ENCODE measurements at places on chromosomes 6 and 20.
A peak's percentile ranks its signal among the peaks of the same experiment; 100 is the strongest.

- no peak for DNase-seq
These were observed 261.4 kb upstream of the TFAP2D start for GRCh38 chr6:50451826-50452400.

DNA sequence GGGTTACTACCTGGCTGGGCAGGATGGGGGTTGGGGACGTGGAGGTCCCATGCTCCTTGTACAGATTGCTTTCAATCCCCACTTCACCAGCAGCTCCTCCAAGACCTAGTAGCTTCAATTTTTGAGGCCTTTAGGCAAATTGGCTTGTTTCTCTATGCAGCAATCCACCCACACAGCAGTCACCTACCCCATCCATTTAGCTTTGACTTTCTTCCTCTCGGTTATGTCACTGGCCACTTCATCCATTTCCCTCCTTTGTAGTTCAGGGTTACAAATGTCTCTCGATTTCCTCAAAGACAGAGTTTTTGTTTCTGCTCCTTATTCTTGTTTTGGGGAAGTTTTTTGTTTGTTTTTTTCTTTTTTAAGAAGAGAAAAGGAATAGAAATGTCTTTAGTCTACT lies 33.4 kb upstream of the RSPO4 start:
- DNase-seq: no peak

GRCh38 chr6:2794171-2794730 lies 29.1 kb downstream of the WRNIP1 start:
- no peak for DNase-seq

- DNase-seq: no peak
These were observed 7.1 kb downstream of the L3MBTL1 start for GRCh38 chr20:43514648-43514999.

DNA sequence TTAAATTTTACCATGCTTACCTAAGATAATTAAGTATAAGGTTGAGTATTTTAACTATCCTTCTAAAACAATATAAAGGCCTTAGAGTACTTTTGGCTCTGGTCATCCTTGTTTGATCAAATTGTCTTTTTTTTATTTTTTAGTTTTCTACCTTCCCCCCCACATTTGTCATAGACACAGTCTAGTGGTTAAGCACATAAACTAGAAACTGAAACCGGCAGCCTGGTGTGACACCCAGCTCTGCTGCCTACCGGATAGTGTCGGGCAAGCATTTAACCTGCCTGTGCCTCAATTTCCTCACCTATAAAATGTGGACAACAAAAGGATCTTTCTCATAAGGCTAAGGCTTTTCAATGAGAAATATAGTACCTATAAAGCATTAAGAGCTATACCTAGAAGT lies 21.6 kb upstream of the TULP4 start:
- no peak for DNase-seq

DNA sequence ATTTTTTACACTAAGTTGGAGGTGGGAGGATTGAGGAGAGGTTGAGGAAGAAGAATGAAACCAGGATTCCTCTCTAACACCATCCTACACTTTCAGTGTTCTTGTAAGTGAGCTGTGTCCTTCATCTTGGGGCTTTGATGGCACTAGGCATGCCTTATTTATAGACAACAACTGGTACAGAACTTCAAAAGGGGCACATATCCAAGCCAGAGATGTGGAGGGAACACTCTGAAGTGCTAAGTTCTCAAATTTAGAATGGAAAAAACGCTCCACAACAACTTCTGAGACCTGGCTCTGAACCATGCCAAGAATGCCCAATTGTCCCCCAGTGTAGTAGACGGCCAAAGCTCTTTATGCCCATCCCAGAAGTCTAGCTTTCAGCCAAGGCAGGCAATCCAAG lies 16.2 kb upstream of the PKHD1 start:
- DNase-seq: no peak

DNA sequence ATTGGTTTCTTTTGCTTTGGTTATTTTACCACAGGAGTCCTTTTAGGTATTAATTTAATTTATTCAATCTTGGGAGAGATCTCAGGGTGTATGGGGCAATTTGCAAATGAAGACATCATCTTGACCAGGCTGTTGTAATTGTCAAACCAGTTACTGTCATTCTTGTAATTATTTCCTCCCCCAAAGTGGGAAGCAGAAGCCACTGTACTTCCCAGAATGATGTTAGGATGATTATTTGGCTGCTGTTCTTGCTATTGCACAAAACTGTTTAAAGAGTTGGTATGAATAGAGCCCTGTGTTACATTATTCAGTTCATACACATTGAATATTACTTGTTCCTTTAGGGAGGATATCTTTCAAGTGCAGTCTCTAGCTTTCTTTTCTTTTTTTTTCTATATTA lies 1.7 kb downstream of the TAAR6 start:
- no peak for DNase-seq

DNA sequence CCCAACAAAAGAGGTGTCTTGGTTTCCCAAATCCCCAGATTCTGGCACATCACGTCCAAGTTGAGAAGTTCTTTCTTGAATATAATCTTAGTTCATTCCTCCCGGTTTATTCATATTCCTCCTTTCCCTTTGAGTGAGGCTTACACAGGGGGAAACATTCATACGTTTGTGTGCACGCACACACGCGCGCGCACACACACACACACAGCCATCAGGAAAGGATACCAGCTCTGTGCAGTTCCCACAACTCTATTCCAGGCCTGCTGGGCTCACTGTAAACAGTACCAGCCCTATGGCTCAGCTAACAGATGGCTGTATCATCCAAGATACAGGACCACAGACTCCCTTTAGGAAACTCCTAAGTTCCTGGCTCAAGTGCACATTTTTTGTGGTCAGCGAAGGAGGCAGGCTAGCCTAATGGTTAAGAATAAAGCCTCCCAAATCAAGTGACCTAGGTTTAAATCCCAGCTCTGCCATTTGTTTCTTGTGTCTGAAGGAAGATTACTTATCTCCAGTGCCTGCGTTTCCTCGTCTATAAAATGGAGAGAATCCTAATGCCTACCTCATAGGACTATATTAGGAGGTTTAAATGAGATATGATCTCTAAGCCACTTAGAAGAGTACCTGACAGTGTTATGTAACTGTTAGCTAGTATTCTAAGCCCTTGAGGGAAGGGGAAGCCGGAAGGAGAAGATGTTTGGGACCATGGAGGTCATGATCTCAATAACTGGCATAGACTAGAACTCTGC lies 3.7 kb upstream of the TAF8 start:
- no peak for DNase-seq

- no peak for DNase-seq
These were observed 19.3 kb downstream of the AK9 start for GRCh38 chr6:109671733-109672132.

- DNase-seq: no peak
These were observed 22.4 kb upstream of the CST1 start for GRCh38 chr20:23773127-23773526.

DNA sequence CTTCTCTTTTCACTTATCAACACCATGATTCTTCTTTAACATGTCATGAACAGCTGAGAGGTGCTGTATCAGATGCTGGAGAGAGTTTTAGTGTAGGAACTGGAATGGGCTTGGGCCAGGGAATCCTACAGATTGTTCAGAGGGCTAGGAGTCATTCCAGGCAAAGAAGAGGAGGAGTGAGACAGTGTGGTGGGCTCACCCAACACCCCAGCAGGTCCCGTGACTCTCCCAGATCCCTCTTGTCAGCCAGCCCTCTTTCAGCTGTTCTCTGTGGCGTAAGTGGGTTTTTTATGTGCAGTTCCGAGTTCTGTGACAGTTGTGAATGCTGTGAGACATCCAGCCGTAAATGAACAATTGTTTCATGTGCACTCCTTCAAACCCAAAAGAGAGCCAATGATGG lies 31.4 kb upstream of the CEP162 start:
- no peak for DNase-seq

- no peak for DNase-seq
These were observed 34.9 kb downstream of the RNF24 start for GRCh38 chr20:3980260-3981131.

GRCh38 chr20:15100506-15101160 lies 763.2 kb upstream of the FLRT3 start:
- no peak for DNase-seq

DNA sequence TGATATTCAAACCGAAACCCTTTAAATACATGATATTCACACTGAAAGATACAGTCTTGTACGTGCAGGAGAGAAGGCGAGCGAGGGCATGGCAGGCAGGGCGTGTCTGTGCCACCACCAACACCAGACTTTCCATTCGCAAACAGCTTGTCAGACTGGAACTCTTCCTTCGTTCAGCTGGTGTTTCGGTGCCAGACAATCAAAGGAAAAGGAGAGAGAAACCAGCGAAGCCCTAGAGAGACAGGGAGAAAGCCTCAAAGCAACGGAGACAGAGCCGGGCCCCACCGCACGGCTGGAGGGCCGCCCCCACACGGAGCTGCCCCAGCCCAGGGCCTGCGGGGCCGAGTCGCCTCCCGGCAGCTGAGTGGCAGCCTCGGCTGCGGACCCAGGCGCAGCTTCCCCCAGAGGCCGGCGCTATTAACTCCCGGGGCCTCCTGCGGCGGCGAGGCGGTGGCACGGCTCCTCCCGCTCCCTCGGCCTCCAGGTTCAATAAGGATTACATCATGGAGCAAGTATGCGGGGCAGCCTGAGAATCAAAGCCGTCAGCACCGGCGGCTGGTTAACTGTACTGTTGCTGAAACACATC lies 32.1 kb upstream of the NR2E1 start:
- DNase-seq: peak; percentile 94

- no peak for DNase-seq
These were observed 549.4 kb downstream of the UTRN start for GRCh38 chr6:144834426-144835038.

- DNase-seq: no peak
These were observed 128.5 kb upstream of the ENPP5 start for GRCh38 chr6:46299253-46299652.

- no peak for DNase-seq
These were observed 11.2 kb downstream of the OGFRL1 start for GRCh38 chr6:71299541-71300470.

DNA sequence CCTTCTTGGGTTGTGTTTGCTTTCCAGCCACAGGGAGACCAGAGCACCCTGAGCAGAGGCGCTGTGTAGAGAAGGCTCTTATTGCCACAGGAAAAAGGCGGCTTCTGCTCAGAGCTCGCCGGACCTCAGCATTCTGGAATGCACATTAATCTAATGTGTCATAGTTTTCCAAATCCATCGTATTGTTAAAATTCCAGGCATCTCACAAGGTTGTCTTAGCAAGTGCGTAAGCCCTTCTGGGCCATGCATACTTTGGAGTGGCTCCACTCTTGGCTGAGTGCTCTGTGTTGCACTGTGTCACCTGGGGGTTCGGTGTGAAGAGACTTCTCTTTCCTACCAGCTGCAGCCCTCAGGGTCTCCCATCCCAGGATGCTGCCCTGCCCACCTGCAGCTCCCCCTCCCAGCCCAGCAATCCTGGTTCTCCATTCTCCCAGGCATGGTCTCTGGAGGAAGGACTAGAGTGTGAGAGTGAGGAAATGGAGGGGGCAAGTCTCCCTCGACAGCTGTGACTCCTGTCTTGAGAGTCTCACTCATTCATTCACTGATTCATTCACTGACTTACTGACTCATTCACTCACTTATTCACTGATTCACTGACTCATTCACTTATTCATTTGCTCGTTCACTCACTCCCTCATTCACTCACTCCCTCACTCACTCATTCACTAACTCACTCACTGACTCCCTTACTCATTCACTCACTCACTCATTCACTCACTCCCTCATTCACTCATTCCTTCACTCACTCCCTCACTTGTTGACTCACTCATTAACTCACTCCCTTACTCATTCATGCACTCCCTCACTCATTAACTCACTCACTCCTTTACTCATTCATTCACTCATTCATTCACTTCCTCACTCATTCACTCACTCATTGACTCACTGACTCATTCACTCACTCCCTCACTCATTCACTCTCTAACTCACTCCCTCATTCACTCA lies 83.7 kb upstream of the MPC1 start:
- DNase-seq: no peak

GRCh38 chr6:126444659-126445273 lies 104.9 kb downstream of the CENPW start:
- no peak for DNase-seq

DNA sequence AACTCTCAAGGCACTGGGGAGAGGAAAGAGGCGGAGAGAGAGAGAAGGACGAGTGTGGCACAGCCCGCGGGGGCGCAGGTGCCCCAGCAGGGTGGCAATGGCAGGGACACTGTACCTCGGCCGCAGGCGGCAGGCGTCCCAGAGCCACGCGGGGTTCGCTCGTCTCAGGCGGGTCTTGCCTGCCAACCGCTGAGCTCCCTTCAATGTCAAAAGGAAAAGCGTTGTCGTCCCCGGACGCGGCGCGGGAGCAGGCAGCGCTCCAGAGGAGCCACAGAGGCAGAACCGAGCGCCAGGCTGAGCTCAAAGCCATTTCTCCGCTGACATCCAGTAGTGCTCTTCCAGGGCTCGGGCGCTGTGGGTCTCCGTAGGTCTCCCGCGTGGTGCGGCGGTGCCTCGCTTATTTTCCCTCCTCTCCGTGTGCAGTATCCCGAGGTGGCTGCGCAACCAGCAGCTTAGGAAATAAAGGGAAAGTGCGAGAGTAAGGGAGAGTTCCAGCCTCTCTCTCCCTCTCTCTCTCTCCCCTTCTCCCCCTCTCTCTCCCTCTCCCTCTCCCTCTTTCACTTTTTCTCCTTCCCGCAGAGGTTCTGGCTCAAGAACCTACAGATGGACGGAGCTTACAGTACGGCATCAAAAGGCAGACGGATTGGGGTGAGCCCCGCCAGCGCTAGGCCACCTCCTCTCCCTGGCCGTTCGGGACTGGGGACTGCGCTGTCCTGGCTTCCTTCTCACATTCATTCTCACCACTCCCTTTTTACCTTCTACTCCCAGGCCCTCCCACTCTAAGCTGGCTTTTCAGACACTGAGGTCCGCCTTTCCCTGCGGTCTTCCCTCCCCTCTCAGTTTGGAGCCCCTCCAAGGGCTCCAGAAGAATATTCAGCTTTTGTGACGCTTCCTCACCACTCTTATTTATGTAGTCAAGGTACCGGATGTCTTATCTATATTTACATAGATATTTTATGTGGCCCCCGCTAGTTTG lies at the start of gene LAMA4:
TSS of gene LAMA4 (minus strand) at position 727 of the 976 bp plus-strand sequence. CDS start at position 310, 417 bp downstream.
- DNase-seq: peak; percentile 65

GRCh38 chr6:31622684-31623091 lies 2.2 kb downstream of the PRRC2A start:
- DNase-seq: no peak

DNA sequence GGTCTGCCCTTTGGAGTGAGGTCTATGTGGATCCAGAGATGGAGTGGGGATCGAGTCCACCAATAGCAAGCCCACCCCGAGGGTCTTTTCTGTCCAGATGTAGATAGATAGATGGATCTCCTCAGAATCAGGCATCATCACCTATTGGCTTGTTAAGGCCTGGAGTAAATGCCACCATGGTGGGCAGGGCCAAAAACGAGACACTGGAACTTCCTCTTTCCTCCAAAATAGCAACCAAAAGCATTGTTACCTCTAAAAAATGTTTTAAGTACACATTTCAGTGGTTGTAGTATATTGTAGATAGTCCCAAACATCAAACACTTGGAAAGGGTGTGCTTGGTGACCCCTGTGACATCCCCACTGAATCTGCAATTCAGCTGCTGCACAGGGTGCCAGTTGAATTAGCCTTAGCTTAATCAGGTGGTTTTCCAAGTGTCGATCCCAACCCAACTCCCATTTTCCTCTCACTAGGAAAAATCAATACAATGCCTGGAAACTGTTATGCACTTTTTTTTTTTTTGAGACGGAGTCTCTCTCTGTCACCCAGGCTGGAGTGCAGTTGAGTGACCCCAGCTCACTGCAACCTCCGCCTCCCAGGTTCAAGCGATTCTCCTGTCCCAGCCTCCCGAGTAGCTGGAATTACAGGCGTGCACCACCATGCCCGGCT lies 35.0 kb upstream of the NELFCD start:
- DNase-seq: no peak

- no peak for DNase-seq
These were observed 1.8 kb downstream of the EPB41L2 start for GRCh38 chr6:131061041-131061750.

- DNase-seq: no peak
These were observed 103.4 kb downstream of the TULP4 start for GRCh38 chr6:158415666-158416065.
